Naive thymus-derived CD4-positive, alpha-beta T cell (primary cell): ENCODE measurements at places on chromosomes 13 and 19. TPM values are rescaled to one million over a fixed set of nuclear protein-coding genes. Genes with fewer than 3 reads are reported as not detected.
A peak's percentile ranks its signal among the peaks of the same experiment; 100 is the strongest.

GRCh38 chr19:3475449-3475848 is 4.9 kb downstream of the SMIM24 start:
- no peaks in the 10 kb centered on the region for H3K4me1 ChIP-seq
- DNase-seq, result no peak
- H3K27ac ChIP-seq, result no peak overlapping the region

DNA sequence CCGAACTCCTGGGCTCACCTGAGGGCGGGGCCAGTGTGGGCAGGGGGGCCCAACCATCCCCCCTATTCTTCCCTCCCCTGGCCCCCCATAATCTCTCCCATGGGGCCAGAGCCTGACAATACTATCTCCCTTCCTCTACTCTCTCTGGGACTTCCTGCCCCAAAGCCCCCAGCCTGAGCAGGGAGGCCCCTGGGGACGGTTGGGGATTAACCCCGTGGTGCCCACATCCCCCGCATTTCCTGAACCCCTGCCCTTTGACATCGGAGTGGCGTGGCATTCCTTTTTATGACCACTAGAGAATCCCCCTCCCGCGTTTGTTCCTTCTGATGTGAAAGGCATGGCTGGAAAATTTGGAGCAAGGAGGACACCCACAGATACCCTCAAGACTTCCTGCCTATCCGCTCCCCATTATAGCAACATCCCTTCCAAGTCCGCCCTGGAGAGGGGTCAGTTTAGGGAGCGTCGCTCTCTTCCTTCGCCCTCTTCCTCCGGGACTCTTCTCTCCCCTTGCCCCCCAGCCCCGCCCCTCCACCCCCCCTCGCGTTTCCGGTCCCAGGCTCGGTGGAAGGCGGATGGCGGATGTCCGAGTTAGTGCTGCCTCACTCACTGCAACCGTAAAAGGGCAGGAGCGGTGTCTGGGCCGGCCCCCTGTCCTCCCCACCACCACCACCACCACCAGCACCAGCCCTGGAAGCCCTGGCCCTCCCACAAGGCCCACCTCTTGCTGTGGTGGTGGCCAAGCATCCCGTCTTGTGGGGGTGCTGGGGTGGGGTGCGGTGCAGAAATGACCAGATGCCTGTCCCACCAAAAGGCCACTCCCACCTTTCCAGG is 1.8 kb downstream of the VASP start:
- H3K4me1 ChIP-seq, result peaks cover 33% of the 10 kb centered on the region
- H3K27ac ChIP-seq, result peak overlapping the region; percentile 87
- H3K4me3 ChIP-seq, result peak overlapping the region; percentile 99
- H3K36me3 ChIP-seq, result no peaks in the 10 kb centered on the region
- no peak for DNase-seq

DNA sequence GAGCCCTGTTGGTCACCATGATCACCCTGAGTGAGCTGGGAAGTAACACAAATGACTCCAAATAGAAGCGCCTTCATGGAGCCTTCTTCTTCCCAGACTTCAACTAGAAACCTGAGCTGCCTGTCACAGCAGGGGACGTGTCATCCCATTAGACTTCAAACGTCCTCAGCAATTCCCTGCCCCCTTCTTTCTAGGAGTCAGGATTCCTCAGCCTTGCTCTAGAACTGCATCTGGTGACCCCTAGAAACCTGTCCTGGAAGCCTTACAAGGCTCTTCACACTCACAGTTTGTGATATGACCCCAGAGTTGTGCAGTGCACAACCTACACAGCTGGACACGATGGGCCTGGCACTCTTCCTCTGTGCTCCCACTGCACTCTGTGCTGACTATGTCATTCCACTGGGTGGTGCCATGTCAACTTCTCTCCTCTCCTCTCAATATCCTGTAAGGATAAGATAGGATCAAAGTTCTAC is 23.6 kb upstream of the TTYH1 start:
- no peaks in the 10 kb centered on the region for H3K27me3 ChIP-seq
- no peak overlapping the region for H3K4me3 ChIP-seq
- no peaks in the 10 kb centered on the region for H3K36me3 ChIP-seq
- H3K27ac ChIP-seq, result no peak overlapping the region
- H3K4me1 ChIP-seq, result peaks cover 26% of the 10 kb centered on the region

DNA sequence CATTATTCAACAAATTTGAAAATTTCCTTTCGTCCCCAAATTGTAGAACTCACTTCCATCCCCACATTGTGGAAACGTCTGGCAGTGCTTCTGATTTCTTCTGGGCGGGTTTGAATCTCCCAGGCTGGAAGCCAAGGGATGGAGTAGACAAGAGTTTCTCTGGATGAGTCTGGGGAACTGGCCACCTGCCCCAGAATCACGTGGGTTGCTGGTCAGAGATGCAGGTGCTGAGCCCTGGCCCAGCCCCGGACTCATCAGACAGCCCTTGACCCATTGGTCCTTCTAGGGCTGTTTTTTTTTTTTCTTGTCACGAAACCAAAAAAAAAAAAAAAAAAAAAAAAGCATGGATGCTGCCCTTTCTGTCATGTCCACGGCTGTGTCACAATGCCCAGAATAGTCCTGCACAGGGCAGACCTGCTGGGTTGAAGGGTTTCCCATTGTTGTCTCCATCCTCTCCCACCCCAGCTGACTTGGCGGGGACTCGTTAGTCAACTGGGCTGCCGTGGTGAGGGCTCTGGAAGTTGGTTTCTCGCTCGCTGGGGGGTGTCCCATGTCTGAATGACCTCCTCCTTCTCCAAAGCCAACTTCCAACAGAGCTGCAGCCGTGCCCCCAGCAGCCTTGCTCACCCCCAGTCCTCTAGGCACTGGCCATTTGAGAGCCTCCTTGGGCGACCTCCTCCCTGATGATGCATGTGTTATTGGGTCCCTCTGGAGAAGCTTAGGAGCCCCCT is 12.8 kb downstream of the CHST8 start:
- H3K36me3 ChIP-seq, result no peaks in the 10 kb centered on the region
- DNase-seq, result no peak
- no peaks in the 10 kb centered on the region for H3K27me3 ChIP-seq
- no peak overlapping the region for H3K4me3 ChIP-seq
- H3K27ac ChIP-seq, result no peak overlapping the region

DNA sequence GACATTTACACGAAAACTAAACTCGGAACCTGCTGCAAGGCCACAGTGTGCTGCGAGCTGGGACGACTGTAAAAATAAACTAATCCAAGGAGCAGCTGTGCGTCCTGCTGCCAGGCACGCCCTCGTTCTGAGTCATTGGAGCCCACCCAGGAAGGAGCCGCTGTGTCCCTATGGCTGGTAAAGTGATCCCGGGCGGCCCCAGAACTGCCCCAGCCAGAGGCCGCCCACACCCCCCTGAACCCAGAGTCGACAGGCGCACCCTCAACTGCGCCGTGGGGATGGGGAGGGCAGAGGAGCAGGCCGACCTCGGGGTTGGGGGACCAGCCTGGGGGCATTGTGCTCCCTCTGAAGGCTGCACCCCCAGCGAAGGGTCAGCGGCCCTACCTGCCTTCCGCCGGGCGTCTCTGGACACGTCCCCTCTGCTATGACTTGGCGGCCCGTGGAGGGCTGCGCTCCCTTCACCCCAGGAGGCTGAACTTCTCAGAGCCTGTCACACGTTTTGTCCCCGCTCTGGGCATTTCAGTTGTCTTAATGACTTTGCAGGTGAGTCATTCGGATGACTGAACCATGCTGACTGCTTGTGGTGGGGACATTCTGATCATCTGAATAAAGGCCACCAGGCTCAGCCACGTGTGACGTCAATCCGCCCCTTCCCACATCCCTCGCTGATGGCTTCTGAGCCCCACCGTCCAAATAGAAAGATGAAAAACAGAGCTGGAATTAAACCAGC is 42.7 kb downstream of the ADPRHL1 start:
- H3K4me3 ChIP-seq, result no peak overlapping the region
- no peaks in the 10 kb centered on the region for H3K36me3 ChIP-seq
- no peak for DNase-seq
- H3K27me3 ChIP-seq, result no peaks in the 10 kb centered on the region

DNA sequence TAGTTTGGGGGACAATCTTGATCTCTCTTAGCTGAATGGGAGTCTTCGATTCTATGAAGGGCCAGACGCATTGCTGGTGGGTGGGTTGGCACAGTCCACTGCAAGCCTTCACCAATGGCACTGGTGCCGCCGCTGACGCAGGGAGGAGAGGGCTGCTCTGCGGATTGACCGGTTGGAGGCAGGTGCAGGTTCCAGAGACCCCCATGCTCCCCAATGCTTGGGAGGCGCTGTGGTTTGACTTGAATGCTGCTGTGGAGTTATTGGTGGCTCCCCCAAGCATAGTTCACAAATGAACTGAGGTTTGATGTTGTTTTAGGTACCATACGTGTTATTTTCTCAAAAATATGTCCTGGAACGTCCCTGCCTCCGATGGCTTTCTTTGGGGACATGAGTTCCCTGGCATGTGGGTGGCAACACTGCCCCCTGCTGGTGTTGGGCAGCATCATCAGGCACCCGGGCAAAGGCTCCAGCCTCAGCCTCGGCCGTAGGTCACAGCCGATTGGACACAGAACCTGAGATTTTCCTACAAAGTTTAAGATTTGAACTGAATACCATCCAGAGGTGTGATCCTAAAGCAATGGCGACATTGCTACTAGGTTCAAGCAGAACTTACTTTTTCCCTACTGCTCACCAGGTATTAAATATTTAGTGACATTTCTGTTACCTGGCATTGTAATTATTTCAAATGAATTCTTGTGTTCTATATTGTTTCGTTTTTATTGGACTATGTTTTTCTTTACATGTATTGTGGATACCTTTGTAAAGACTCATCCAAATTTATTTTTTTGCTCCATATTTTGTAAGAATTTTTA is 95.5 kb downstream of the ANKRD10 start:
- no peaks in the 10 kb centered on the region for H3K4me1 ChIP-seq
- DNase-seq, result peak; percentile 66
- no peaks in the 10 kb centered on the region for H3K27me3 ChIP-seq

DNA sequence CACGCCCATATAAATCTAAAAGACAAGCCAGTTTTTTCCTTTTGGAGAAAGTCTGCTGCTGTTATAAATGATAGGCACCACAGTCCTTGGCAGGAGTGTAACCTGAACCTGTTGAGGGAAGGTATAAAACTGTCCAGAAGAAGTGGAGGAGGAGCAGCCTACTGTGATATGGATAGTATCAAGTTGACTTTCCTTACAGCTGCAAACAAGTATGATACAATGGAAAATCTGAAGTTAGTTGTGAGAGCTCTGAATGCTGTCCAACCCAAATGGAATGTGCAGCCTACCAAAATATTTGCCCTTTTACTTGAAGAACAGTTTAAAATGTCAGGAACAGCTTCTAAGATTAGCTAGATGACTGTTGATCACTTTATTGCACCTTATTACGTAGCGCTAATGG is 399.6 kb downstream of the FGF14 start:
- H3K27ac ChIP-seq, result no peak overlapping the region
- no peak for DNase-seq

- H3K27me3 ChIP-seq, result no peaks in the 10 kb centered on the region
- DNase-seq, result peak; percentile 75
- H3K36me3 ChIP-seq, result no peaks in the 10 kb centered on the region
Observed at GRCh38 chr19:4066176-4066606, 508 bp downstream of the ZBTB7A start.

GRCh38 chr13:20399961-20400360 is 125.7 kb downstream of the CRYL1 start:
- H3K4me1 ChIP-seq, result no peaks in the 10 kb centered on the region
- no peak overlapping the region for H3K4me3 ChIP-seq
- no peaks in the 10 kb centered on the region for H3K36me3 ChIP-seq

GRCh38 chr19:18960370-18960769 is 19.4 kb upstream of the HOMER3 start:
- H3K4me1 ChIP-seq, result no peaks in the 10 kb centered on the region
- H3K4me3 ChIP-seq, result no peak overlapping the region
- H3K27ac ChIP-seq, result no peak overlapping the region
- H3K27me3 ChIP-seq, result no peaks in the 10 kb centered on the region
- no peaks in the 10 kb centered on the region for H3K36me3 ChIP-seq
- DNase-seq, result no peak

- peak overlapping the region; percentile 77 for H3K27ac ChIP-seq
- H3K4me1 ChIP-seq, result peaks cover 24% of the 10 kb centered on the region
- H3K36me3 ChIP-seq, result peaks cover 27% of the 10 kb centered on the region
- no peak for DNase-seq
- H3K4me3 ChIP-seq, result peak overlapping the region; percentile 91
Observed at GRCh38 chr19:7904074-7905020, 670 bp downstream of the MAP2K7 start.

DNA sequence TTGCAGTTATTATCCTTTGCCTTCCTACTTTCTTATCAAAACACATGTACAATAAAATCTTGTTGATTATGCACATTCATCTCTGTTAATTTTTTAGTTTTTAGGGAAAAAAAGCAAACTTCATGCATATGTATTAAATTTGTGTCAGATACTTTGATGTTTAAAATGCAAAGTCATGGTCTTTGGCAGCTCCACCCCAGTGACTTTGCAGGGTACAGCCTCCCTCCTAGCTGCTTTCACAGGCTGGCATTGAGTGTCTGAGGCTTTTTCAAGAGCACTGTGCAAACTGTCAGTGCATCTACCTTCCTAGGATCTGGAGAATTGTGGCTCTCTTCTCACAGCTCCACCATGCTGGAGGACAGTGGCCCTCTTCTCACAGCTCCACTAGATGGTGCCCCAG is 1988.1 kb upstream of the PCDH20 start:
- no peaks in the 10 kb centered on the region for H3K27me3 ChIP-seq
- no peak overlapping the region for H3K27ac ChIP-seq
- H3K4me1 ChIP-seq, result no peaks in the 10 kb centered on the region
- no peak for DNase-seq
- no peaks in the 10 kb centered on the region for H3K36me3 ChIP-seq

DNA sequence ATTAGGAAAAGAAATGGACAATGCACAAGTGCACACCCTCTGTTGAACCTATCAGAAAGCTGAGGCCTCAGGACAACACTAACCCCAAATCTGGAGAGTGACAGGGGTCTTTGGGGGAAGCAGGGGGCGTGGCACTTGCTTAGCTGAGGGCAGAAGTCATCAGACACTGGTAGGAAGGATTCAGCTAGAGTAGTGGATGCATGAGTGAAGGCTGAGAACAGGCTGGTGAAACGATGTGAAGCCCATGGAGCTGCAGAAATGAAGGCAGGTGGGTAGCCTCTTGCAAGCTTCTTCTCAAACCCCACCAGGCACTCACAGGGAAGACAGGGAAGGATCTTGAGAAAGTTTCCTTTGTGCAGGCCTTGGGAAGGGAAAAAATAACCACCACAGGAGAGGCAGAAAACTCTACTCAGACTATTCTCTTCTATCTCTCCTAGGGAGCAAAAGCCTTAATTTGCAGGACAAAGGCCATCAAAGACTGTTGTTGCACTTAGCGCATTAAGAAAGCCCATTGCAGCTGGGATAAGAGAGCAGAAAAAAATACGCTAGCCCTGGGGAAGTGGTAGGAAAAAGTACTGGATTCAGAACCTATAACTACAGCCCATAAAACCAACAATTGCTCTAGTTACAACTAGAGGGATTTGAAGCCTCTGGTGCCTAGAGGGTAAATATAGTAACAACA is 193.3 kb upstream of the ZNF536 start:
- no peaks in the 10 kb centered on the region for H3K4me1 ChIP-seq
- H3K27me3 ChIP-seq, result no peaks in the 10 kb centered on the region
- DNase-seq, result no peak
- no peak overlapping the region for H3K27ac ChIP-seq

The SMARCA4 gene
- 96.0 TPM for total RNA-seq

The ZNF730 gene
- 0.69 TPM for total RNA-seq

The PCP2 gene
- 2.2 and 3.6 TPM in 2 replicates for total RNA-seq

The FCER2 gene
- total RNA-seq, result not detected
